ENCODE measurements at places on chromosomes 6 and 20.

- DNase-seq = no peak
Measured at GRCh38 chr6:108768166-108768555, 80.1 kb upstream of the ARMC2 start.

DNA sequence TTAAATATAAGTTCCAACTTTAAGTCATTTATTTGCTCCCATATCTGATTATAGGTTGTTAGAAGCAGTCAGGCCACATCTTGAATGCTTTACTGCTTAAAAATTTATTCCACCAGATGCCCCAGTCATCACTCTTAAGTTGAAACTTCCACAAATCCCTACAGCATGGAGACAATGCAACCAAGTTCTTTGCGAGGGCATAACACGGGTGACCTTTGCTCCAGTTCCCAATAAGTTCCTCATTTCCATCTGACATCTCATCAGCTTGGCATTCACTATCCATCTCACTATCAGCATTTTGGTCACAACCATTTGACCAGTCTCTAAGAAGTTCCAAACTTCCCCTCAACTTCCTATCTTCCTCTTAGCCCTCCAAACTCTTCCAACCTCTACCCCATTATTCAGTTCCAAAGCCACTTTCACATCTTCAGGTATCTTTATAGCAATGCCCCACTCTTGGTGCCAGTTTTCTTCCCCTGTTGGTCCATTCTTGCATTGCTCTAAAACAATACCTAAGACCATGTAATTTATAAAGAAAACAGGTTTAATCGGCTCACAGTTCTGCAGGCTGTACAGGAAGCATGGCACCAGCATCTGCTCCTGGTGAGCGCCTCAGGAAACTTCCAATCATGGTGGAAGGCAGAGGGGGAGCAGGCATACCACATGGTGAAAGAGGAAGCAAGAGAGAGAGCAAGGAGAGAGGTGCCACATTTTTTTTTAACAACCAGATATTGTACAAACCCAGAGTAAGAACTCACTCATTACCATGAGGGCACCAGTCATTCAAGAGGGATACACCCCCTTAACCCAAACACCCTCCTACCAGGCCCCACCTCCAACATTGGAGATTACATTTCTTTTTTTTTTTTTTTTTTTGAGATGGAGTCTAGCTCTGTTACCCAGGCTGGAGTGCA lies 15.9 kb upstream of the ITPR3 start:
- no peak for DNase-seq

DNA sequence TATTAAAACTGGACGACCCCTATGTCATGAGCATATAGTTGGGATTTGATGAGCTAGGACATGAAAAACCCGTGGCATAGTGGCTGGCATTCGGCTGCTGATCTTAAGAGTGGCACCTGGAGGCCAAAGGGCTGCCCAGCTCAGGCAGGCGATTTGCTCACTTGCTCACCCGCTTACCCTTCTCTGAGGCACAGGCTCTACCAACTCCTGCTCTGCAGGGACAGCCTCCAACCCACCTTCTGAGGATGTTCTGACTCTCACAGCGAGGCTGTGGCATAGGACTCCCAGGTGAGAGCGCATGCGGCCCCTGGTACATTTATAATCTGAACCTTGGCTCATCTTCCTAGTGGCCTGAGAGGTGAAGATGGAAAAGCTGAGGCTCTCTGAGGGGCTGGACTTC lies 995 bp downstream of the RSPO4 start:
- DNase-seq = no peak

- DNase-seq = no peak
Measured at GRCh38 chr6:11185204-11185842, 47.1 kb downstream of the NEDD9 start.

DNA sequence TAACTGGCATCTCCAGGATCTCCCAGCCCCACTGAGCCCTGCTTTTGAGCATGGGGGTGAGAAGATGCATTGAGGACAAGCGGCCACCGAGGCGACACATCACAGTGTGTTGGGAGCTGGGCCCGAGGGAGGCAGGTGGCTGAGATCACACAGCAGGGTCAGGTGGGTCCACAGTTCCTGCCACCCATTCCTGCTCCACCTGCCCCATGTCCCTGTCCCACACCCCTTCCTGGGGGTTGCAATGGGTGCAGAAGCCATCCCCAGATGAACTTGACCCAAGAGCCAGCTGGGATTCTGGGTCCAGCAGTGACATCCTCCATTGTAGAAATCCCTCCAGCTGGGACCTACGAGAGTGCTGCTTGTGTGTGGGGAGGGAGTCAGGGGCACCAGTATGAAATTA lies 1.0 kb downstream of the TGM2 start:
- DNase-seq = no peak

GRCh38 chr6:102114402-102114801 lies 720.9 kb downstream of the GRIK2 start:
- DNase-seq = no peak

GRCh38 chr6:29974901-29975560 lies 32.7 kb downstream of the HLA-A start:
- DNase-seq = no peak

DNA sequence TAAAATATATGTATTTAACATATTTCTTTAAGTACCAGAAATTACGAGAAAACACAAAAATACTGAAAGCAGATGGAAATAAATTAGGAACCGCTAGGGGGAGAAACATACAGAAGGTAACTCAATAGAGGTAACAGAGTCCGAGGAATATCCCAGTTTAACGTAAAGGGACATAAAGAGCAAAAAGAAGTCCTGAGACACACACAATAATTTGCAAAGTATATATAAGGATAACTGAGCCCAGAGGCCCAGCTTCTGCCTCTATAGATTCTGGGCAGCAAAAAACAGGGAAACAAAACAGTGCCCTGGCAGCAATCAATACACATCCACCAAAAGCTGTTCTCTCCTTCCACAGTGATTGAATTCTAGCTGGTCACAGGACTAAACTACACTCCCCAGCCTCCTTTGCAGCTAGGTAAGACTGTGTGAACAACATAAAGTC lies 15.1 kb downstream of the TBC1D32 start:
- no peak for DNase-seq

- peak; percentile 41 for DNase-seq
Measured at GRCh38 chr6:41191569-41191968, 9.4 kb downstream of the TREML2 start.

GRCh38 chr6:82704045-82704444 lies 340.4 kb downstream of the TPBG start:
- DNase-seq = no peak

GRCh38 chr6:44256775-44257024 lies 628 bp downstream of the SLC35B2 start:
- no peak for DNase-seq

- DNase-seq = no peak
Measured at GRCh38 chr6:46279874-46280273, 109.1 kb upstream of the ENPP5 start.

DNA sequence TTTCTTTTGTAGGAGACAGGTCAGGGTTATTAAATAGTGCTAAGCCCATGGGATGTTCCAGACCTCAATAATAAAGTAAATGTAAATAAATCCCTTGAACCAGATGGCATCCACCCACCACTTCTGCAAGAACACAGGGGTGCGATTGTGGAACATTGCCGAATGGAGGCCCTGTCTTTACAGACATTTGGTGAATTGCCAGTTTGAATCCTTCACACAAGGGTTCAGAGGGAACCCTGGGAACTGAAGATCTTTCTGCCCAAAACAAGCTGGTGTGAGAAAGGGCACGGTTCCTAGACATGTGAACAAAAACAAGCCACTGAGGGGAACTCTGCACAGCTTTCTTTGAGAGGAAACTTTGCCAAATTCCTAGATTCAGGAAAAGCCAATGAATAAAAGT lies 30.2 kb upstream of the RNF8 start:
- DNase-seq = no peak

DNA sequence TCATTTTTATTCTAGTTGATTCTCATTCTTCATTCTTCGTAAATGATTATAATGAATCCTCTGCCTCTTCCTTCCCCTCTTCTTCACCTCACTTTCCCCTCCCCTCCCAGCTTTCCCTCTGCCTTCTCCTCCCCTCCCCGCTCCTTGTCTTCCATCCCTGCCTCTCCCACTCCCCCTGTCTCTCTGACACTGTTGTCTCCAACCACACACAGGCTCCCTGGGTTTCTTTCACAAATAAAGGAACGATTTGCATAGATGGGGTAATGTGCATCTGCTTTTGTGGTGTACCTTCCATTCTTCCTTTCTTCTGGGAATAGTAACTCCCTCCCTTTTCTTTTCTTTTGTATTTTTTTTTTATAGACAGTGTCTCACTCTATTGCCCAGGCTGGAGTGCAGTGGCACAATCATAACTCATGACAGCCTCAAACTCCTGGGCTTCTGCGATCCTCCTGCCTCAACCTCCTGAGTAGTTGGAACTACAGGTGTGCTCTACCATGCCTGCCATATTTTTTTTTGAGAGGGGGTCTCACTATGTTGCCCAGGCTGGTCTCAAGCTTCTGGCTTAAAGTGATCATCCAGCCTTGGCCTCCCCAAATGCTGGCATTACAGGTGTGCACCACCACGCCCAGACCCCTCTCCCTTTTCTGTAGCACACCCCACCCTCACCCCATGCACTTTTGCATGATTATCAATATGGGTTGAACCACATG lies 318.6 kb downstream of the PRKN start:
- DNase-seq = no peak

DNA sequence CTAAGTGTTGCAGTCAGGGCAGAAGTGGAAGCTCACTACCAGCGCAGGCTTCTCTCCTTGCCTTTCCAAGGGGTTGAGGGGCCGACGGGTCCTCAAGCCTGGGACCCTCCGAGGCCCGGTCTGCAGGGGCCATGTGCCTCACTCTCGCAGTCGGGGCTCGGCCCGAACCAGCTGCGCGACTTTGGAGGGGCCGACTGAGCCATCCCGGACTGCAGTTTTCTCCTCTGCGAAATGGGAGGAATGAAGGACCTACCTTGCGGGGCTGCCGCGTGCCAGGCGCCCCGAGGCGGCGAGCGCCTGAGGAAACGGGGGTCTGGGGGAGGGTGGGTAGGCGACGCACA lies 5.6 kb downstream of the LZTS3 start:
- no peak for DNase-seq

GRCh38 chr6:22208026-22208425 lies 88.8 kb downstream of the PRL start:
- no peak for DNase-seq

DNA sequence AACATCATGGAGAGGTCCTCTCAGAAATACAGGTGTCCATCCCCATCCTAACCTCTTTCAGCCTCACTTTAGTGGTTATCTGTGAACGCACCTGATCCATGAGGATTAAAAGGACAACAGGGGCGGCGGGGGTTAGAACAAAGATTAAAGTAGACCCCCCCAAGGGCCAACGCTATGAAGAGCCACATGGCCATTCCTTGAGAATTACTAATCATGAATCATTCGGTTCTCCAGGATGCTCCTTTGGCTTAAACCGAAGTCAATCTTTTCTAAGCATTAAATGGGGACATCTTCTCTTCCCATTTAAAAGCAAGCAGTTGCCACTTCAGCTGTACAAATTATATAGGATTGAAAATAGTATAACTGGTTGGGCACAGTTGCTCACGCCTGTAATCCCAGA lies 212.4 kb downstream of the GMPR start:
- DNase-seq = no peak

DNA sequence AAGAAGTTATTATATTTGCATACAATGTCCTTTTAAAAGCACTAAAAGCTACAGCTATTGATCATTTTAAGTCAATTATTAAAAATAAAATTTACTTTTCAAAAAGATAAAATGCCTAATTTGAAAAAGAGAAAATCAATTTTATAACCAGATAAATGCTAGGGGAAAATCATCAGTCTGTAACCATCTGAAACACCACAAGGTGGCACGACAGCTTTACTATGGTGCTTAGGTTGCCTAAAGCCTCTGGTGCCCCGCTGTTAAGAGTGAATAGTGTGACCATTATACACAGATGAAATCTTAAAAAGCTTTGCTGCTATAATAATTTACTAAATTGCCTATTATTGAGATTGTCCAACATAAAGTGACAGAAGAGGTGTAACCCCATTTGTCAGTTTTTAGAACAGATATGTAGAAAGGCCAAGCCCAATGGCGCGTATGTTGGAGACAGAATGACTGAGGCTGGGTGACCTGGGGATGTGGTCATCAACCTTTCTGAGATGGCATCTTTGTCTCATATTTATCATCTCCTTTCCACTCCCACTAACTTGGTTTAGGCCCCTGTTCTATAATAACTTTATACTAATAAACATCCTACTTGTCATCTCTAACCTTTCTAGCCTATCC lies 100.8 kb downstream of the MOXD1 start:
- peak; percentile 2 for DNase-seq

GRCh38 chr20:14726591-14726990 lies 389.2 kb upstream of the FLRT3 start:
- DNase-seq = no peak

DNA sequence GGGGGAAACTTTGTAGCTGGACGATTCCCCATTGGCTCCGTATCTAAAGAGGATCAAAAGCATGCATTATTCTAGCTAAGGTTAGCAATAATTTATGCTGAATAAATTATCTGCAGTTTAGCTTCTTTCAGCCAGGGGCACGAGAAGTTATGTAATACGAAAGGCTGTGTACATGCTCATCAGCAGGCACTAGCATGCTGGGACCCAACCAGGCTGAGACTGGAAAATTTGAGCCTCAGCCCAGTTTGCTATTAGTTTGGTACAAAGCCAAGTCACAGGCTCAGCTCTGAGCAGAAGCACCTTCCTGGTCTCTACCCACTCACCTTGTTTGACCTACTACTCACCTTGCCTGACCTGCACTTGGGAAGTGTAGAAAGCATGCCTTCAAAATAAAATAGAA lies 328.1 kb upstream of the ARID1B start:
- DNase-seq = no peak

Data from activated T-cell treated with anti-CD3 and anti-CD28 coated beads for 48 hours (primary cell).